ENCODE measurements at places on chromosomes 13 and 19.

- DNase-seq = peak; percentile 37
These were observed 71.3 kb downstream of the KLF12 start for GRCh38 chr13:74062933-74063332.

DNA sequence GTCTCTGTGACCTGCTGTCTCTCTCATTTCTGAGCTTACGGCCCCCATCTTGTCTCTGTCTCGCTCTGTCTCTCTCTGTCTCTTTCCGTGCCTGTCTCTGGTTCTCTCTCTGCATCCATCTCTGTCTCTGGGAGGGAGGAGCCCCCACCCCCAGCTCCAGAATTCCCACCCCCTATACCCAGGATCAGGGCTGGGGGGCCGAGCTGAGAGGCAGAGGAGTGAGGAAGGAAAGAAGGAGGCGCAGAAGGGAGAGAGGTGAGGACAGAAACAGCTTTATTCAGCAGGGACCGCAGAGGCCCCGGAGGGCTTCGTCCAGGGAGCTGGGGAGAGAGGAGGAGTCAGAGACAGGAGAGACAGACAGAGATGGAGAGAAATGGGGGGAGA is 14.0 kb downstream of the JOSD2 start:
- DNase-seq = no peak

GRCh38 chr19:47813304-47813994 is 8.3 kb upstream of the CRX start:
- DNase-seq = peak; percentile 75

DNA sequence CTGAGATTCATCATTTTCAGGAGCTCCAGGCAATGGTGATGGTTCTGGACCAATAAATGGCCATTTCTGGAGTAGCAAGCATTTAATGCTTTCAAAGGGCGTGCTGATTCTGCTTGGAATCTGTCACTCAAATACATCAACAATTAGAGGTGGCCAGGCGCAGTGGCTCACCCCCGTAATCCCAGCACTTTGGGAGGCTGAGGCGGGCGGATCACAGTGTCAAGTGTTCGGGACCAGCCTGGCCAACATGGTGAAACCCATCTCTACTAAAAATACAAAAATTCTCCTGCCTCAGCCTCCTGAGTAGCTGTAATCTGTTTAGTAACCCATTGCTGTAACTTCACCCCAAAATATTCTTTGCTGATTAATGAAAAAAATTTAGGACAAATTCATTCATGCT is 1574.2 kb downstream of the EFNB2 start:
- DNase-seq = no peak

DNA sequence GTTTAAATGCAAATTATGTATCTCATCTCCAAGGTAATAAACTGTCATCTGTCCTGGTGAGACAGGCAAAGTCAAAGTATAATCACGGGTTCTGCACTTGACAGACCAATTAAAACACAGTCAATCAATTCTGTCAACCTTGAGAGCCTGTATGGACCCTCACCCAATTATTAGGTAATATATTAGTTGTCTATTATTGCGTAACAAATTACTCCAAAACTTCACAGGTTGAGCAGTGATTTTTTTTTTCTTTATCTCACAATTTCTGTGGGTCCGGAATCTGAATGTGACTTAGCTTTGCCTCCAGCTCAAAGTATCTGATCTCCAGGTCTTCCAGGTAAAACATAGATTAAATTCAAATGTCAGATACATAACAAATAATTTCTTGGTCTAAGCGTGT is 707.4 kb upstream of the ARGLU1 start:
- DNase-seq = no peak

- peak; percentile 25 for DNase-seq
These were observed 50.3 kb upstream of the SIN3B start for GRCh38 chr19:16778796-16779411.

GRCh38 chr13:51501592-51502152 is 48.8 kb upstream of the INTS6 start:
- no peak for DNase-seq

- DNase-seq = no peak
These were observed 250.9 kb upstream of the IPO5 start for GRCh38 chr13:97702614-97703013.

- DNase-seq = no peak
These were observed 57.7 kb downstream of the POLR1D start for GRCh38 chr13:27679396-27679795.

GRCh38 chr13:110455444-110455843 is 106.1 kb downstream of the RAB20 start:
- DNase-seq = no peak

DNA sequence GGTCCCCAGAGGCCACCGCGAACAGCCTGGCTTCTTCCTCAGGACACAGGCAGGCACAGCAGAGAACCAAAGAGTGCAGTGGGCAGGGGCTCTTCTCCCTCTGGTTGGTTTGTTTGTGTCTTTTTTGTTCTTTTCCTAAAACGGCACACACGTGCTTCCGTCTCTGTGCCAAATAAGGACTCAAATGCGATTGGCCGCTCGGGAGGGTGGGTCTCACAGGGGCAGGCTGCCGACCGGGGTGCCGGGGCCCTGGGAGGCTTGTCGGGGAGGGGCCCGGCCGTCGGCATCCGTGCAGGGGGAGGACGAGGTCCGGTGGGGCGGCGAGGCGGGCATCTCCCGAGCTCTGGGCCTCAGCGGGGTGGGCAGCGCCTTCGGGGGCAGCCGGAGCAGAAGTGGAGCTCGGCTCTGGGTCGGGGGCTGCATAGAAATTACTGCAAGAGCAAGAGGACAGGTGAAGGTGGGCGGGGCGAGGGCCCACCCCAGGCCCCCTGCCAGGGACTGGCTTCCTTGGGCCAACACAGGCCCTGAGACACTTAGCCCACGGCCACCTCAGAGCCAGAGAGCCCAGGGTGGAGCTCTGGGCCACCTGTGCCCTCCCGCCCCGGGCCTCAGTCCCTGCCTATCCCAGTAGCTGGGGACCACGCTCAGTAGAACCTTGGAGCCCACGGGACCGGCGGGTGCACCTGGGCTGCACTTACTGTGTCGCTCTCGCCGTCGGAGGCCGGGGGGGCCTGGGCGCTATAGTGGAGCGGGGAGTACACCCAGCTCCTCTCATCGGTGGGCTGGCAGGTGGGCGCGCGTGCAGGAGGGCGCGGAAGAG is 6.4 kb upstream of the CACTIN start:
- no peak for DNase-seq

DNA sequence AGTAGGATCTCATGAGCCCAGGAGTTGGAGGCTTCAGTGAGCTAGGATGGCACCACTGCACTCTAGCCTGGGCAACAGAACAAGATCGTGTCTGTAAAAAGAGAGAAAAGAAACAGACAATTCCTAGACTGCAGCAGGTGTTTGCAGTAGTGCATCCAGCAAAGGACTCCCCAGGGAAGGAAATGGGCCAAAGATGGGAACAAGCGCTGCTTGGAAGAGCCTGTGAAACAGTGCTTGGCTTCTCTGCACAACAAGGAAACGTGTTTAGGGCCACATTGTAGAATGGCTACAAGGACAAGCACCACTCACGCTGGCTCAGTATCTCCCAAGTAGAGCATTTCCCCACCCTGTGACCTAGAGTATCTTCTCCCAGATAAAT is 35.5 kb upstream of the LDLR start:
- no peak for DNase-seq

DNA sequence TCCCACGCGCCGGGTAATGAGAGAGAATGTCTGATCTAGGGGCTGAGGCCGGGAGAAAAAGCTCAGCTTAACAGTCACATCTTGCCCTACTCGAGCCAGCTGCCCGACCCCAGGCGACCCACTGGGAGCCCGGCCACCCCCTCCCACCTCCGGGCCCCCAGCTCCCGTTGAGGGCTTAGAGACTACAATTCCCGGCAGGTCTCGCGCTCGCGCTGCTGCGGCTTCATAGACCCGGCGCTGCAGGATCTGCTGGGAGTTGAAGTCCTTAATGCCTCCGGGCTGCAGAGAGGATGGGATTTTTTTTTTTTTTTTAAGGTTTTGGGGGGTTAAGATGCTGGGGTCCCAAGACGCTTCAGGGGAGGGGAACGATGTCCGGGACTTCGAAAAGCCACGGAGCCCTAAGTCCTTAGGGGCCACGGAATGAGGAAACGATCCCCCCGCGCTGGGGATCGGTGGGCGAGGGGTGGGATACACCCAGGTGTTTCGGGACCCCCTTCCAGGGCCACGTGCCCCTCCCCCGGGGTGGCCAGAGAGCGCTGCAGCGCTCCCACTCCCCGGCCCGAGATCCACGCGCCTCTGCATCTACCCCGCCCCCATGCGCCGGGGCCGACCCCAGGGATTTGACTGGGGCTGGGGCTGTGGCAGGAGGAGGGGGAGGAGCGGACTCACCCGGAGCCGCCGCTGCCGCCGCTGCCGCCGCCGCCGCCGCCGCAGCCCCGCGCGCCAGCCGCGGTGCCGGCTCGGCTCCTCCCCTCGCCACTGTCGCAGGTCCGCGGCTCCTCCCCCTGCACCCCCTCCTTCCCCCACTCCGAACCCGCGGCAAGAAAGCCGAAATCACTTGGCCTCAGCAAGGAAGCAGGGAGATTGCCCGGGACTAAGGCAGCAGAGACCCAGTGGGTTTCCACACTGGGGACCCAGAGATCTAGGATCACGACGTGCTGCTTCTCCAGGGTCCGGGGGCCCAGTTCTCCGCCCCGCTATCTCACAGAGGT is at the start of gene SYT3:
Gene SYT3, minus strand, starts transcription at position 761 of the 992 bp plus-strand sequence. CDS start 2,470 bp downstream, outside the sequence.
- peak; percentile 5 for DNase-seq

DNA sequence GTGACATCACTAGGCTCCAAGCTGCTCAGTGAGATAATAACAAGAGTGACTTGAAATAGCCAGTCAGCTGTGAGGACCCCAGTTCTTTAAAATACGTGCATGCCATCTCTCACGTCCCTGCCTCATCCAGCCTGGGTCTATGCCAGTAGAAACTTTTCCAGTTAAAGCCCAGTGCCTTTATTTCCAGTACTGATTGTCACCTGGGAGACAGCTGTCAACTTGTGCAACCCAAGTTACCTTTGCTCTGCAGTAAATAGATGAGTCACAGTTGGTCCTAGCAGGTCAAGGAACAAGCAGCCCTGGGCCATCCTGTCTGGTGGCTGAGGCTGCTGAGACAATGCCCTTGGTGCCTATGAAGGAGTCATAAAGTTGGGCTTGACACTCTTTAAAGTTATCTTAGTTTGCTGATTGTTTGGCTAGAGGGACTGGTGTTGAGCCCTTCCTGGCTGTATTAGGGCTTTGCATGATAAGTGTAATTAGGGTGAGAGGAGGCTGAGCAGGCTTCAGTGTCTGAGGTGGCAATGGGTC is 228.7 kb downstream of the LACC1 start:
- no peak for DNase-seq

- DNase-seq = no peak
These were observed 25.5 kb downstream of the CYP2B6 start for GRCh38 chr19:41016488-41017071.

DNA sequence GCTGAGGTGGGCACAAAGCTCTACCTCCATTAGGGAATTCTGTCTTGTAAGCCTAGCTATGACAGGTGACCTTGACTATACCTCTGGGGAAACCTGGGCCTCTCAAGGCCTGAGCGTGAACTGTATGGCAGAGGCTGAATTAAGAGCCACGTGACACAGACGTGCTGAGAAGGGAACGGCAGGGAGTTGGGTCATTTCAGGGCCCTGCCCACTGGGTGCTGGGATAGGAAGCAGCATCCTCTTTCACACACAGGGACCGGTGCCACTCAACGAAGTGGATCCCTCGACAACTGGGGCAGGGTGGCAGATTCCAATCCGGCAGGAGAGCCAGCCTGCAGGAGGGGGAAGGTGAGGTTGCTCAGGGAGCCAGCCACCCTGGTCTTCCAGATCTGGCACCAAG is 9.2 kb downstream of the ASF1B start:
- no peak for DNase-seq

DNA sequence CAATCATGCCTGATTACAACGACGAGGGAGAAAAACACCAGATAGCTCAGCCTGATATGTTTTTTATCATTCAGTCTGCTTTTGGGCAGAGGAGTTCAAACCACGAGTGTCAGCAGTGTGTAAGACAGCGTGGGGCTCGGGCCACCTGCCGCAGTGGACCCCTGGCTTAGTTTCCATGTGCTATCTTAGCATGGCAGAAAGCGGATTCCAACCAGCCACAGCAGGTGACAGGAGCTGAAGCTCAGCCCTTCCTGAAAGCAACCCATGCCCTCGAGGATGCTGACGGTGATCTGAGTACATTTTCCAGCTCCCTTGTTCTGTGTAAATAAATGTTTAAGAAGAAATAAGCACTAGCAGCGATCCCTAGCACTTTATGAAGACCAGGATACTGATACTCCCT is 32.2 kb upstream of the MBNL2 start:
- no peak for DNase-seq

GRCh38 chr13:22940736-22941135 is 240.0 kb upstream of the SGCG start:
- DNase-seq = no peak

GRCh38 chr13:83867708-83868107 is 14.6 kb downstream of the SLITRK1 start:
- no peak for DNase-seq

GRCh38 chr19:58330458-58330857 is 3.7 kb downstream of the ZSCAN22 start:
- DNase-seq = no peak

GRCh38 chr13:54018485-54018884 is 989.9 kb downstream of the OLFM4 start:
- DNase-seq = no peak

GRCh38 chr13:47457626-47458025 is 543.4 kb downstream of the SUCLA2 start:
- DNase-seq = no peak

GRCh38 chr13:82751206-82751605 is 1131.1 kb downstream of the SLITRK1 start:
- DNase-seq = no peak

- no peak for DNase-seq
These were observed 1159.8 kb upstream of the MIR17HG start for GRCh38 chr13:90187478-90188350.

DNA sequence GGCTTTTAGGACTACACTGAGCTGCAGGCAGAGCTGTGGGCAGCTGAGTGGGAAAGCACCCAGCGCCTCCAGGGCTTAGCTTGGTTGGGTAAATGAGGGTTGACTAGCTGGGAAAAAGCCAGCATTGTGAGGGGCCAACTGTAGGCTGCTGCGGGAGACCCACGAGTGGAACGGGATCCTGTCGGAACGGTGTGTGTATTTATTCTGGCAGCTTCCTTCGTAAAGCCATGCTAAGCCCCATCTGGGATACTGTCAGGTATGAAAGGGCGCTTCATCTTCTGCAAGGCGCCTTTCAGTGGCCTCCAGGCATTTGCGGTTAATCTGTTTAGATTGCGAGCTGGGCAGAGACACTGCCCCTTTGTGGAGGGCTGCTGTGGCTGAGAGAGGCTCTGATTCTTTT is 39.5 kb upstream of the CNMD start:
- no peak for DNase-seq

- peak; percentile 51 for DNase-seq
These were observed 25.0 kb downstream of the ERCC5 start for GRCh38 chr13:102870677-102871415.

- DNase-seq = peak; percentile 46
These were observed 2.8 kb downstream of the GIPR start for GRCh38 chr19:45670670-45671453.

GRCh38 chr19:14113762-14114414 is 3.7 kb downstream of the PRKACA start:
- DNase-seq = peak; percentile 44

DNA sequence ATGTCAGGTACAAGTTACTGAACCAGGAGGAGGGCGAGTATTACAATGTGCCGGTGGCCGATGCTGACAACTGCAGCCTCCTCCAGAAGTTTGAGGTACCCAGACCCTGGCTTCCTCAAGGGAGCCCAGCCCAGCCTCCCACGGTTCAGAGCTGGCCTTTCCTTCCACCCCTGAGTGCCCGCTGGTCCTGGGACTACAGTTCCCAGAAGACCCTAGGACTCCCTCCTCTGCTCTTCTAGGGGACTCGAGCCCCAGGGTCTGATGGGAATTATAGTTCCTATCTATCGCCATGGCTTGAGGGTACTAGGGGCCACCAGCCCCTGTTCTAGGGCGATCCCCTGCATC is 11.0 kb downstream of the PRKCG start:
- DNase-seq = no peak

- DNase-seq = peak; percentile 99
These were observed at the start of gene RAB8A for GRCh38 chr19:16111160-16111908. Gene RAB8A (plus strand): TSS chr19:16111889. CDS start chr19:16111902, 13 bp downstream.

Measured in activated naive CD4-positive, alpha-beta T cell treated with Interleukin-2 at 50 U/mL for 16 hours (primary cell).